Head of caudate nucleus (tissue), 42 donors: ENCODE measurements at places on chromosomes 1 and 21.

DNA sequence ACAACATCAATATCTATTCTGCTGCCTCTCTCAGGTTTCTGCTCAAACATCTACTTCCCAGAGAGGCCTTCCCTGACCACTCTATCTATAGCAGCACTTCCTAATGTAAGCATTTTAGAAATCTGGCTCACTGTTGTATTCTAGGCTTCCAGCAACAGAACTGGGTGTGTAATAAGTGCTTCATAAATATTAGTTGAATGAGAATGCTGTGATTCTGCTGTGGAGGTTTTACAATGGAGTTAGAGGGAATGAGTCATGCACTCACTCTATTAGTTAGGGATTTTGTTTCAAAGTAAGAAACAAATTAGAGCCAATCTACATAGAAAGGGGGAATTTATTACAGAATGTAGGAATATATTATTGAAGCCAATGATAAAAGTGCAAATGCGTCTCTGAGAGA lies 38.6 kb upstream of the SLC35F3 start:
- DNase-seq, result no peak

- no peak for DNase-seq
Observed at GRCh38 chr1:180066150-180066549, 88.5 kb upstream of the QSOX1 start.

DNA sequence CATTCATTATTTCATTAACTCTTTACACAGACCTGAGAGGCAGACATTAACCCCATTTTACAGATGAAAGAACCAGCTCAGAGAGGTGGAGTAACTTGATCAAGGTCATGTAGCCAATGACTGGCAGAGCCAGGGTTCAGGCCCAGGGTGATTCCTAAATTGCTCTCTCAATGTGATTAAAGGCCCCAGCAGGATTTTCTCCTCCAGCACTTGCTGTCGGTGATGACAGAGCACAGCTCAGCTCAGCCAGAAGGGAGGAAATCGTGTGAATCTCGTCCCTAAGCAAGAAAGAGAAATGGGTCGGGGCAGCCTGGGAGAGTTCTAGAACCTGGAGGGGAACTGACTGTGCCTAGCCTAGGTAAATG lies 19.5 kb upstream of the RNF19B start:
- no peak for DNase-seq

DNA sequence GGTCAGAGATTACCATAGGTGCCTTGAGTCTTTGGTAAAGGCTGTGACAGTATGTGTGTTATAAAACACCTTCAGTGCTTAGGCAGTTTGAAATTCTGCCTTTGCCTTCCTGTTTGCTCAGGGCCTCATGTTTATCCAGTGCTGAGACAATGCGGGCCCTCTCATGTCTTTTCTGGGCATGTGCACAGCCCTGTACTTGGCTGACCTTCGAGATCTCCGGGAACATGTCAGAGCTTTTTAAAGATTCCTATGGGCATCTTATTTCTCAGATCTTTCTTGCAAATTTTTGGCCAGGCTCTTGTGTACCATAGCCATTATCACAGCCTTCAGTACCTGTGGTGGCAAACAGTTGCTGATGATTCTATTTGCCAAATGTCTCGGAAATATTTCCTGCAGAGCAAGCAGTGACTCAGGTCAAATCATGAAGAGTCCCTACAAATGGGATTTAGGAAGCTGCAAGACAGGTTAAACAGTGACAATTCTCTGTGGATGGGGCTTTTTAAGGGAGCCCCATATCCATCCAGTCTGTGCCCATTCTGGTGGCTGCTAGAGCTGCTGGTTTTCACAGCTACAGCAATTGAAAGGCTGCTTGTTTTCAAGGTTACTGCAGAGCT lies 42.1 kb downstream of the HOOK1 start:
- DNase-seq, result no peak

- DNase-seq, result no peak
Observed at GRCh38 chr1:177219554-177220458, 49.0 kb downstream of the BRINP2 start.

DNA sequence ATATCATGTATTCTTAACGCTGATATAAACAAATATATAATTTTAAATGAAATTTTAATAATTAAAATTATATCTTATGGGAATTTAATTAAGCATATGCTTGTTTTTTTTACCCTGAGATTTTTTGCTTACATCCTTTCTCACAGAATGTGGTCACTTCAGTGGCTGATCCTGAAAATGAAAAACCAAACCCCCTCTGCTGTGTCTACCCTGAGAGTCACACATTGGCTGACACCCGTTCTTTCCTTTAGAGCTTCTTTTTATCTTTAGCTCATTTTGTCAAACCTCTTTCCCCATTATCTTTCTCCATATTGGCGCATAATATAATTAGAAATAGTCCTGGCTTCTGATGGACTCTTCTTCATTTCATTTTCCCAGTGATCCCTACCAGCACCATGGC lies 10.8 kb upstream of the CACYBP start:
- no peak for DNase-seq

- no peak for DNase-seq
Observed at GRCh38 chr1:37055631-37056030, 21.3 kb upstream of the GRIK3 start.
